ENCODE measurements at places on chromosomes 2 and 18. TPM values are rescaled to one million over a fixed set of nuclear protein-coding genes. Genes with fewer than 3 reads are reported as not detected.

The SP5 gene
- total RNA-seq, result not detected

The PPIL3 gene
- 60.5 TPM for total RNA-seq

The B3GNT2 gene
- total RNA-seq, result 20.1 TPM

The CASP10 gene
- total RNA-seq, result 6.8 TPM

The E2F6 gene
- 10.1 TPM for total RNA-seq

The MSGN1 gene
- not detected for total RNA-seq

The CFC1 gene
- not detected for total RNA-seq

The ZNF638 gene
- 88.7 TPM for total RNA-seq

The TMEM163 gene
- total RNA-seq, result 0.76 TPM

The UGT1A8 gene
- total RNA-seq, result not detected

The NMUR1 gene
- total RNA-seq, result 0.07 TPM

The RASGRP3 gene
- 3.0 TPM for total RNA-seq

The SERPINE2 gene
- total RNA-seq, result 2,691 TPM

The SPEG gene
- total RNA-seq, result 87.2 TPM

The TMEM247 gene
- total RNA-seq, result not detected

The RSAD2 gene
- 0.33 TPM for total RNA-seq

The SPP2 gene
- total RNA-seq, result not detected

The RGPD3 gene
- 0.20 TPM for total RNA-seq

The AMER3 gene
- total RNA-seq, result not detected

The AQP12A gene
- total RNA-seq, result not detected

The KCNJ3 gene
- total RNA-seq, result not detected

The MAPK4 gene
- total RNA-seq, result under 0.01 TPM

The CDCA7 gene
- 0.83 TPM for total RNA-seq

The WDFY1 gene
- total RNA-seq, result 149 TPM

The VIT gene
- total RNA-seq, result 8.9 TPM

All from smooth muscle cell of the pulmonary artery (primary cell).